ENCODE measurements at places on chromosomes 3 and 15.
A peak's percentile ranks its signal among the peaks of the same experiment; 100 is the strongest.

- no peak for DNase-seq
Observed at GRCh38 chr15:58886921-58887320, 46.6 kb downstream of the SLTM start.

DNA sequence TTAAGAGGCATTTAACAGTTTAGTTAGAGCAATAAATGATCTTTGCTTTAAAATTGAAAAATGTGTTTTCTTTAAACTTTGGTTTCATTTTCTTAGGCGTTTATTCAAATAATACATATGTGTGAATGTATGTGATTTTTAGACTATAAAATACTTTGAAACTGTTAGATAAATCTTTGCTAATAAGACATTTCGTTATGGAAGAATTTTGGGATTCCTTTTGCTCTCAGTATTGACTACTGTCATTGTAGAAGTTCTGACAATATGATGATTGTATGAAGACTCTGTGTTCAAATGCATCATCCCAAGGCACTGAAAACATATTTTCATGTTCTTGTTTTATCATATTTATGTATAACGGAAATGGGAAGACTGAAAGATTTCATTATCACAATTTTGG, 43.8 kb upstream of the GOLGA8A start:
- DNase-seq, result no peak

DNA sequence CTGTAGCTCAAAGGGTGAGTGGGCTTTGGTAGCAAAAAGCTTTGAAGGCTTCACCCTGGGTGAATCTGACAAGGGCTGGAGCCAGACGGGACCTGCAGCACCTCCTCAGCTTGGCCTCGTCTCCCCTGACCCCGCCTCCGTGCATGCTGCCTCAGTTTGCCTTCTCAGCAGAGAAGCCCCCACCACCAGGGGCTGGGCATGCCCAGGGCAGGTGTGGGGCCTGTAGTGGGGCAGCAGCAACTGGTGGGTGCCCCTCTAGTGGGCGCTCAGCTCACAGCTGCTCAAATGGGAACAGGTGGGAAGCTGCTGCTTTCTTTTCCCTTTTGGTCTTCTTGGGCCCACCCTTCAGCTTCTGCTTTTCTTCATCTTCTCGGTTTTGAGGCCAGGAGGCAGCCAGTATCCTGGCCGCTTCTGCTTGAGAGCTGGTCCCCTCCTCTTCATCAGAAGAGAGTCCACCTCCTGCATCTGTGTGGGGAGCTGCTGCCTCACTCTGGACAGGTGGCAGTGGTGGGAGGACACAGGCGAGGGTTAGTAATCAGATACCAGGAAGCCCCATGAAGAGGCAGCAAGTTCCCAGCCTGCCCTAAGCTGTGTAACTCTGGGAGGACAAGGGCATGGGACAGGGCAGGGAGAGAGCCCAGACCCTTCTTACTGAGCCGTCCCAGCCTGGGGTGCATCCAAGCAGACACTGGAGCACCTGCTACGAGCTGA, 21.0 kb downstream of the TMEM43 start:
- no peak for DNase-seq

GRCh38 chr15:48644467-48644826, 1.1 kb downstream of the FBN1 start:
- DNase-seq, result no peak

- no peak for DNase-seq
Observed at GRCh38 chr3:82261013-82261412, 499.6 kb upstream of the GBE1 start.

GRCh38 chr3:174125267-174125824, 727.8 kb downstream of the NLGN1 start:
- peak; percentile 22 for DNase-seq

DNA sequence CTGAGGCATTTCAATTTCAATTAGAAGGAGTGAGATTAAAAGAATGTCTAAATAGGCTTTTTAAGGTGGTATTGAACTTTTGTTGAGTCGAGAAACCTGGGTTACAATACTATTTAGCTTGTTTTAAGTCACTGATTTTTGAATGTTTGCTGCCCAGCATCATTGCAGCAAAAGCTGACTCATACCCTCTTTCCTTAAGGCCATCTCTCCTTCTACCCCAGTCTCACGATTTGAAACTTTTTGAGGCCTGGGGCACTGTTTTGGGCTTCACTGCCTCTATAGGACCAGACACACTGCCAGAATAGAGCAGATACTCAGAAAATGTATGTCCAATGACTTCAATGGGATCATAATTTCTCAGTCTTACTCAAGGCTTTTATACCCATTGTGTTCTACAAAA, 319.6 kb upstream of the TGFBR2 start:
- DNase-seq, result no peak

DNA sequence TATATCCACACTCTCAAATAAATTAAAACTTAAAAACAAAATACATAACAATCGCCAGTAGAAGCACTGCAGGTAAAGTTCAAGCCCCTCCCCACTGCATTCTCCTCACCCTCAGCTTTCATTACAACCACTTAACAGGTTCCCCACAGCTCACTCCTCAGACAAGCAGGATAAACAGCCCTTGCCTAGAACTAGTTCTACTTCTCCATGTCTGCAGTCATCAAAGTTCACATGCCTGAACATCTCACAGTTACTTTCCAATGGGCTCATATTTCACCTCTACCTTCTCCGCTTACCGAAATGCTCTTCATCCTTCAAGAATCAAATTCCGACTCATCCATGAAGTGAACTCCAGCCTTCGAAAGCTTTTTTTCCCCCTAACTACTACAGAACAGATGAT, 4.1 kb downstream of the YEATS2 start:
- DNase-seq, result no peak
